ENCODE measurements at places on chromosomes 7 and 10.

- no peak for DNase-seq
These were observed 100.7 kb downstream of the LSMEM1 start for GRCh38 chr7:112581529-112581928.

DNA sequence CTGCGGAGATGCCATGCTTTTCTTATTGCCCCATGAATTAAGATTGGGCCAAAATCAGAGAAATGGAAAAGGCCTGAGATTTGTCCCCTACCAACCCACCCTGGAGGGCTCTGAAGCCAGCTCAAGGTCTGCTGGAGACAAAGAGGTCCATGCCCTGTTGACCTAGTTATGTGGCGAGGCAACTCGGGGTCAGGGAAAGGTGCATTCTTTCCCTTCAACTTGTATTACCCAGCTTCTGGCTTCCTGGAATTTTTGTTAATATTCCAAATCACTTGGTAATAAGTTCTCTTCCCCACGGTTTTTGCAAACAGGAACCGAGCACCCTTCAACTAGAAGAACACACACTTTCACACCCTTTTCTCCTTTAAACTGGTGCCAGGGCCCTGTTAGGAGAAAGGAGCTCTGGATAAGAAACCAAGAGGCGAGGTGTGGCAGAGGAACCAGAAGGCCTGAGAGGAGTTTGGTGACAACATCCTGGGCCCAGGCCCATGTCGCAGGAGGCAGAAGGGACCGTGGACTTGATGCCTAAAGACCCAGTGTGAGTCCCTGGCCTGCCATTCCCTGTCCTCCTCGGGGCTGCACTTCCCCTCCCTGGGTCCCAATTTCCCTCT is 12.5 kb upstream of the SFRP5 start:
- DNase-seq = no peak

GRCh38 chr10:30182191-30183054 is 123.0 kb upstream of the JCAD start:
- no peak for DNase-seq

DNA sequence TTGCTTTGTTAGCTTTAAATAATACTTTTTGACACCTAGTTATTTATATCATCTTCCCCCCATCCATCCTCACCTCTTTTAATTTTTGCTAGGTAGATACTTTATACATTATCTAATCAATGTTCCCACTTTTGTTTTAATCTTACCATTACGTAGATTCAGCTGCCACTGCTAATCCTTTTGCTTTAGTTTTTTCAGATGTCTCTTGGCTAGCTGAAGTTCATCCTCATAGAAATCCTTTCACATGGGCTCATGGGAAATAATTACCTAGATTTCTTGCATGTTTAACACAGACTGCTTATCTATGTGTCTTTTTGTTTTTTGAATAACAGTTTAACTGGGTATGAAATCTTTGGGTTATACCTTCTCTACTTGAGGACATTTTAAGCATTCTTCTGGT is 60.1 kb downstream of the ZNRF2 start:
- no peak for DNase-seq

- DNase-seq = peak; percentile 88
These were observed 21.0 kb downstream of the UPP1 start for GRCh38 chr7:48109848-48110663.

GRCh38 chr7:79462390-79462789 is 8.9 kb upstream of the MAGI2 start:
- no peak for DNase-seq

DNA sequence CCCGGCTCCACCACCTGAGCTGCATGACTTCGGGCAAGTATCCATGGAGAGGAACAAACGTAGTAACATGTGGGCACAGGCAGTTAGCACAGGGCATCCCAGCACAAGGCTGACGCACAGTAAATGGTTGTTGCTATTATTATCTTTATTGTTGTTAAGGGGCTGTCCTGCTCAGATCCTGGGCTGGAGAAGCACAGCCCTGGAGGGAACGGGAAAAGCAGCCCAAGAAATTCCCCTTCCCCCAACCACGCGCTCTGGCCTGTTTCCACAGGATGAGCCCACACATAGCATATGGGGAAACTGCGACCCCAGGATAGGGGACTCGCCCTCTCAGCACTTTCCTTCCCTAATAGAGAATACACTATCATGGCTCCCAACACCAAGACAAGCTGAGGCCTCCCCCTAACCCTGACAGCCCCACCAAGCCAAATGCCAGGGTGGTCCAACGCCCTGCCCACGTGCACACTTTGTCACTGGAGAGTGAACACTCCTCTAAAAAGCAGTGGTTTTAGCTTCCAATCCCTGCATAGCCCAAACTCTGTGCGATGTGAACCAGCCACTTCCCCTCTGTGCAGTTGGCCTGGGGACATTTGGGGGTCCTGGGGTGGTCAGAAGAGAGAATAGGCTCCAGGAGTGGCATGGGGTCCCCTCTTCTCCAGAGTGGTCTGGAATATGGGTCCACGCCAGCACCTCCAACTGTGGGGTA is 11.0 kb downstream of the PSD start:
- DNase-seq = no peak

DNA sequence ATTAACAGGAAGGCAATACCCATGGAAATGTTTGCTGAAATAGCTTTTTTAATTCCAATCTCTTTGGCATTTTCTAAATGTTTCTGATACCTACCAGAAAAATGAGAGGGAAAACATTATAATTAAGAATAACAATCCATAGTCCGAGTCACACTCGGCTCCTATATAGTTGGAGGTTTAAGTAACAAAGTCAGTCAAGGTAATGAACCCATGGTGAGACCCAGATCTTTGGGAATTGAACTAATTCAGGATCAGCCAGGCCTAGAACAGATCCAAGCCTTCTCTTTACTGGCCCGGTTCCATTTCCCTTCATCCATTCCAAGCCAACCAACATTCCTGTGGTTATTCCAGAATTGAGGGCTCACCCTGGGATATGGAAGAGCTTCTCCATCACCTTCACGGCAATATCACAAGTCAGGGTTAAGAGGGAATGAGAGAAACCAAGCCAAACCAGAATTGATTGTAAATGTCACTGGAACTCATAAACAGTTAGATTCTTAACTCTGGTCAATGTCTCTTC is 28.3 kb downstream of the ABCB4 start:
- DNase-seq = no peak

DNA sequence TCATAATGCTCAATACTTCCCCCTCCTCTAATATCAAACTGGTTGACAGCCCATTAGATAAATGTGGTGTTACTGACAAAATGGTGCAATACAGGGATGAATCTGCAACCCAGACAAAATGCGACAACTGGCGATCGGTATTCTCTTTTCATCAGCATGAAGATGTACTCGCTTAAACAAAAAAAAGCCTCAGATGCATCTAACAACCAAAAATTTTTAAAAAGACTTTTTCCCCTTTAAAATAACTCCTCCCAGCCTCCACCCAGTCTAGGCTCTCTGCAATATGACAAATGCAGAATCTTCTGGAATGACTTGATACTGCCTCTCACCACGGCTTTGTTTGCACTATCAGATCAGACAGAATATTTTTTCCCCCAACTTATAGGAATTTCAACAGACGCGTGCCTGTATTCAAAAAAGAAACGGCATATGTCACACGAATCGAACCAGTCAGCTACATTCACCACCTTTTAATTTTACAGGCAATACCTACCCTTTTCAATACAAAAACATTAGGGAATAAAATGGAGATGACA is 1.2 kb downstream of the YWHAG start:
- DNase-seq = no peak

GRCh38 chr10:131310551-131311401 is 745 bp downstream of the TCERG1L start:
- no peak for DNase-seq

DNA sequence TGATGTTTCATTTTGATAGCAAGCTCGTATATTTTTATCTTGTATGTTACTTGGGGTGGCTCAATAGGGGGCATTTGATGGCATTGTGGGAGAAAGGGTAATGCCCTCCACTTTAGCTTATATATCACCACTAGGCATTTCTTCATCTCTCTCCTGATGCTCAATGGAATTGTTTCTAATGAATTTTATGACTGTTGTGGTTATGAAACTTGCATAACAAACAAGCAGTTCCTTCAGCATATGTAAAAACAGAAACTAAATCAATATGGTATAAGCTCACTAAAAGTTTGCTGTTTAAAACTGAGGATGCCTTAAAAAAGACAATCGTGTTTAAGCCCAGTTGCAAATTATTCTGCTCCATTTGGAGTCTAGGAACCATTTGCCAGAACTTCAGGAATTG is 75.5 kb downstream of the CDK14 start:
- DNase-seq = no peak

DNA sequence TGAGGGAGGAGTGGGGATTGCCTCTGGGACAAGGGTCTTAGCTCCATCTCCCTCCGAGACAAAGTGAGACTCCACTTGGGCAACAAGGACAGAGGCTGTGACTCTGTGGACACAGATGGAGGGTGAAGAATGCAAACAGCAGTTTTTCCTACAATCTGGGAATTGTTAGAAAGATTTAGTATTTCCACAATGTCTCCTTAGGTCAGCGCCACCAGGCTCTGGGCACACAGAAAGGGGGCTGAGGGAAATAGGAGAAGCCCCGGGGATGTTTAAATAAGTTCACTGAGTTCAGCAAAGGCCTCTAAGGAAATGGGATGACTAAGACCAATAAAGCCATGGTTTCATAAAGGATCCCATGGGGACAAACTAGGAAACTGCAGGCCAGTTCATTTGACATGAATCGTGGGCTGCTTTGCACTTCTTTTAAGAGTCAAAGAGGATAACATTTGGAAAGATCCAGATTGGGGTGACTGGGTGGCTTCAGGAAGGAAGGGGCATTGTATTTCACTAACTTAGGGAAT is 219.8 kb upstream of the GLI3 start:
- DNase-seq = no peak

- no peak for DNase-seq
These were observed 45.1 kb downstream of the AMZ1 start for GRCh38 chr7:2732959-2733584.

- DNase-seq = no peak
These were observed 60.3 kb upstream of the ZC3HAV1 start for GRCh38 chr7:139169816-139170215.

DNA sequence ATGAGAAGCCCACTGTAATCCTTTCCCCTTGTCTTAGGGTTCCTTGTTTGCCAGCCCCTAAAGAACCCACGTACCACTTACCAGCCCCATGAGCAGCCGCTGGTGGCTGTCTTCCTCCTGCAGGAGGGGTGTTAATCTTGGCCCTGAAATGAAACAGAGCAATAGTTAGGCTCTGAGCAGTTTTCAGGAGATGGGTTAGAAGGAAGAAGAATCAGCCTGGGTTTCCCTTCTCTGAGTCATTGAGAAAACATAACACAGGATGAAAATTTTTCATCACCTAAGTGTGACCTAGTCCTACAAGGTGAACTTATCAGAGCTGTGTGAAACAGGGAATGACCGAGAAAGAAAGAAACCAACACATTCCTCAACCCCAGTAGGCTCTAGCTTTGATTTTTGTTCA is 90.0 kb downstream of the GSAP start:
- DNase-seq = no peak

DNA sequence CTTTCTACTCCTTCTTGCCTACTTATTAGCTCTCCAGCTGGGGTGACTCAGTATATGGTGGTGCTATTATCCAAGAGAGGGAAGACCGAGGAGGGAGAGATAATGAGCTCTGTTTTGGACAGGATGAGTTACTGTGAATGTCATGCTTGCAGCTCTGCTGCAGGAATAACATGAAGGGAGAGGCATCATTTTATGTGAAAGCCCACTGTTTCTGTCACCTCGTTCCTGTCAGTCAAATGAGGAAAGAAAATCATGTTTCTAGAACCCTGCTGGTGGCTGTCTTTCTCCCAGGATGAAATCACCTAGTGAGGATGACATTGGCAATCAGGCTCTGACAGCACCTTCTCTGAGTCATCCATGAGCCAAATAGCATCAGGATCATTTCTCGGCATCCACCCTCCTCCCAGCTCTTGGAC is 1291.6 kb upstream of the AUTS2 start:
- no peak for DNase-seq

DNA sequence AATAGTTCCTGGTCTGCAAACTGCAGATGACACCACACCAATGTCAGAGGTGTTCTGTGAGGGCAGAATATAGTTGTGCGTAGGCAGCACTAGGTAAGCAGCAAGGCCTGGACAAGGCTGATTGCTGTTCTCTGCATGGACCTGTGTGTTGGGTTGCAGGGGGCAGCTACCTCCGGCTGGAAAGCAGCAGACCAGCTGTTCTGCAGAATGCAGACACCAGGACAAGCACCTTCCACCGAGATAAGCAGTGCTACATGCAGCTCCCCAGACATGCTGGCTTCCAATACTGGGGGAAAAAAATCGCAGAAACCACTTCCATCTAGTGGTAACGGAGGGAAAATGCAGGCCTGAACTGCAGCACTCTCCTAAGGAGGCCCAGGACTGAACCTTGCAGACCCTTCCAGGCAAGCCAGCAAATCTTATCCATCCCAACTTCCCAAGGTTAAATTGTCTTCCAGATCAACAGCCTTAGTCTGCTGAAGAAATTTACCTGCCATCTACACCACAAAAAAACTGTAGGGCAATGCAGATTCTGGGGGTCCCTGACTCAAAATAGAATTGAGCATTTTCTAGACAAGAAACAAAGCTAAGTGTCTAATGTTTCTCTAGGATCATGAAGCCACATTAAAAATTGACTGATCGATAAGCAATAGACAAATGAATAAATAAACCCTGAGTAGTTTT is 50.5 kb upstream of the COBL start:
- no peak for DNase-seq

- peak; percentile 13 for DNase-seq
These were observed 17.0 kb upstream of the GIMAP2 start for GRCh38 chr7:150668472-150668911.

GRCh38 chr7:116752305-116753074 is 80.5 kb downstream of the MET start:
- no peak for DNase-seq

- DNase-seq = no peak
These were observed 152.4 kb upstream of the ADCY1 start for GRCh38 chr7:45421806-45422205.

GRCh38 chr10:88228130-88228529 is 355.0 kb downstream of the RNLS start:
- no peak for DNase-seq

GRCh38 chr7:113812591-113813255 is 106.1 kb downstream of the PPP1R3A start:
- DNase-seq = no peak

- DNase-seq = no peak
These were observed 203.1 kb downstream of the TFEC start for GRCh38 chr7:115827305-115828045.

DNA sequence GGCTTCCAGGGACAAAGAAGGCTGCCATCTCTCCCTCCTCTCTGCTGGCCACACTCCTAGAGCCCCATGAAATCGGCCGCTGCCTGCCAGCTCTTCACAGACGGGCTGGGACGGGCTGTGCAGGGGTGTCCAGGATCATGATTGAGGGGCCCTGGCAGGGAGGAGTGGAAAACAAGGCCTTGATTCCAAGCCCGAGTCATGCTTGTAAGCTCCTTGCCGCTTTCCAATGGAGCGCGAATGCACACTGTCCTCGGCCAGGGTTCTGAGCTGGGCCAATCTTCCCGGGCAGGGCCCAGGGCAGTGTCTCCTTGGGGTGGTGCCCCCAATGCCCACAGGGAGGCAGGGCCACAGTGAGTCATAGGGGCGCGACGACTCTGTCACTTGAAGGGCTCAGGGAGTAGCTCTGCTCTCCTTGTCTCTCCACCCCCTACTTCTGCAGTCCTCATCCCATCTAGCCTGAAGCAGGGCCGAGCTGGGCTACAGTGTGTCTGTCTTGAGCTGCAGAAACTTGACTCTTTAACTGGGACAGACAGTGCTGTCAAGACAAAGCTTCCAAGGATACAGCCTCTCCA is 186.2 kb upstream of the SVIL start:
- DNase-seq = no peak

GRCh38 chr7:115707258-115708012 is 323.1 kb downstream of the TFEC start:
- DNase-seq = no peak

GRCh38 chr7:101410743-101411507 is 48.2 kb downstream of the COL26A1 start:
- peak; percentile 11 for DNase-seq
